ENCODE measurements at places on chromosomes 6 and 20.

DNA sequence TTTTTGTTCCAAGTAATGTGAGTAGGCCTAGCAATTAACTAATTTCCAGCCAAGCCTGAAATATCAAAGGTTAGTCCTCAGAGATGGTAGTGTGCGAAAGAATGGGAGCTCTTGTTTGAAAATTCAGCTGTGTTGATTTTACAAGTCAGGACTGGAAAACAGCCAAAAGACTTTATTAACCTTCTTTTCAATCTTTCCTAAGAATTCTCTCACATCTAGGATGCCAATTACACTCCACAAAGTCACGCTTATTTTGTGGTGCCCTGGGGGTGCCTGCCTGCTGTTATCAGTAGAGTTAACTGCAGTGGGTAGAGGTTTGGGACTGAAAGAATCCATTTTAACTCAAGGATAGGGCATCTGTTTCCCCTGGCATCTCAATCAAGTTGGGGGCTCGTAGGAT lies 30.7 kb upstream of the MAP3K4 start:
- DNase-seq: no peak

- DNase-seq: no peak
Measured at GRCh38 chr6:117418320-117418719, 7.4 kb downstream of the ROS1 start.

DNA sequence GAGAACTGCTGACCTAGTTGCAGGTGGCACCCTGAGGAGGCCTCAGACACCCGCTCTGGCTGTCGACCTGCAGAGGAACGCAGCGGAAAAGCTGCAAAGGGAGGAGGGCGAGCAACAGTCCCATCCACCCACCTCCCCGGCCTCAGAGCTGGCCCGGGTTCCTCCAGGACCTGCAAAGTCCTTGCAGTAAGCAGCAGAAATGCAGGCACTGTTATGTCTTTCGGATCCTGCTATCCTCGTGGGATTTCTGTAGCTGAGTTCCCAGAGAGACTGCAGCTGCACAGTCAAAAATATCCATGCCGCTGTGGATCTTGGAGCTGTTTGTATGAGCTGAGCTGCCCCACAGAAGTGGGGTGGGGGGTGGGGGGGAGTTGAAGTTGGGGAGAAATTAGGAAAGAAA lies 251.3 kb downstream of the ANKRD60 start:
- DNase-seq: no peak

- DNase-seq: no peak
Measured at GRCh38 chr6:109523478-109523877, 40.5 kb upstream of the ZBTB24 start.

GRCh38 chr20:62344782-62345181 lies 22.3 kb downstream of the LAMA5 start:
- DNase-seq: no peak

- DNase-seq: no peak
Measured at GRCh38 chr20:48910347-48910781, 11.1 kb upstream of the ARFGEF2 start.

GRCh38 chr20:33172781-33173180 lies 4.8 kb downstream of the BPIFA2 start:
- no peak for DNase-seq

DNA sequence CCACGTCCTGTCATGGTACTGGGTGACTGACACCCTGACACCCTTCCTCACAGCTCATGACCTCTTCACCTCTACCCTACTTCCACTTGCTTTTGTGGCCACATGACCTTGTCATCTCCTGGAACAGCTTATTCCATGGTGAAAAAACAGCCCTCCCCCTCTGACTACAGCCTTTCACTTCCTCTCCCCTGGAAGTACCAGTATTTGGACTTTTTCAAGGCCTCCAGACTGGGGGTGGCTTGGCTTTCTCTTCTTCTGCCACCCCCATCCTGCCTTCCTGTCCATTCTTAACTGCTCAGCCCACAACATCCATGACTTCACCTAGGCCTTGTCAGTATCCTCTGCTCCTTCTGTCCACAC lies 168.4 kb downstream of the CARMIL1 start:
- no peak for DNase-seq

GRCh38 chr6:35737413-35738211 lies 780 bp downstream of the ARMC12 start:
- DNase-seq: no peak

- no peak for DNase-seq
Measured at GRCh38 chr6:98797217-98797994, 37.0 kb upstream of the POU3F2 start.

GRCh38 chr6:41122918-41123317 lies 31.2 kb downstream of the TREML1 start:
- no peak for DNase-seq

- DNase-seq: no peak
Measured at GRCh38 chr6:89350281-89350966, 2.1 kb downstream of the UBE2J1 start.

DNA sequence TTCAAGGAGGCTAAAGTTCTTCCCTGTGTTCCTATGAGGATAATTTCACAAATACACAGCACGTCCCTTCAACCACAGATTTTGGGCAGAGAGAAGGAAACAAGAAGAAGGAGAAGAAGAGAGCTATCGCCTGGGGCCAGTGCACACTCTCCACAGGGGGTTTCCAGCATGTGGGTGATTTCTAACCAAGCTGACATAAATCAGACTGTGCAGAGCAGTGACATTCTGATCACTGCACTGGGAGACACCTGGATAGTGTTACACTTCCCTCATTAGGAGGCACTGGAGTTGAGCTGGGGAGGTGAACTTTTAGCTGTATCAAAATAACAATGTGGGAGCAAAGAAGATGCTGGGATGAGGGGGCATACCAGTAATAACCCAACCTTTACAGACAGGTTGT lies 71.8 kb upstream of the CENPW start:
- DNase-seq: no peak

GRCh38 chr6:146881228-146882181 lies 282.7 kb downstream of the ADGB start:
- no peak for DNase-seq

DNA sequence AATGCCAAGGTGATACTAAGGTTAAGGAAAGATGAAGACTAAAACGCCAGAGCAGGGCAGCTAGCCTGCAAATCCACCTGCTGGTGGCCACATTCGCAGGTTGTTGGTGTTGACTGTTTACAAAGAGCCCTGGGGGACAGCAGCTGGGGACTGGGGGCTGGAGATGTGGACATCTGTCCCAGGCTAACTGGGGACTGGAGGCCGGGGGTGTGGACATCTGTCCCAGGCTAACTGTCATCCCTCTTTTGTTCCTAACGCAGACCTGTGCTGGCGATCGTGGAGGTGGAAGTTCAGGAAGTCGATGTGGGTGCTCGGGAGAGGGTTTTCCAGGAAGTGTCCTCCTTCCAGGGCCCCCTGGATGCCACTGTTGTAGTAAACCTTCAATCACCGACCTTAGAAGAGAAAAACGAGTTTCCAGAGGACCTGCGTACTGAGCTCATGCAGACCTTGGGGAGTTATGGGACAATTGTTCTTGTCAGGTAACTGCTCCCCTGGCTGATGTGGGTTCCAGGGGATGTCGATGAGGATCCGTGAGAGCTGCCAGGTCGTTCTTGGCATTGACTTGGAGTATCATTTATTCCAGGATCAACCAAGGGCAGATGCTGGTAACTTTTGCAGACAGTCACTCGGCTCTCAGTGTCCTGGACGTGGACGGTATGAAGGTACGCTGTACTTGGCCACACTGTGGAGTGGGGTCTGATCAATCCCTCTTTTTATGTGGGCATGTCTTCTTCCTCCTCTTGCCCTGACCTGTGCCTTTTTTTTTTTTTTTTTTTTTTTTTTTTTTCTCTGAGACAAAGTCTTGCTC lies 87.0 kb downstream of the SERAC1 start:
- no peak for DNase-seq

DNA sequence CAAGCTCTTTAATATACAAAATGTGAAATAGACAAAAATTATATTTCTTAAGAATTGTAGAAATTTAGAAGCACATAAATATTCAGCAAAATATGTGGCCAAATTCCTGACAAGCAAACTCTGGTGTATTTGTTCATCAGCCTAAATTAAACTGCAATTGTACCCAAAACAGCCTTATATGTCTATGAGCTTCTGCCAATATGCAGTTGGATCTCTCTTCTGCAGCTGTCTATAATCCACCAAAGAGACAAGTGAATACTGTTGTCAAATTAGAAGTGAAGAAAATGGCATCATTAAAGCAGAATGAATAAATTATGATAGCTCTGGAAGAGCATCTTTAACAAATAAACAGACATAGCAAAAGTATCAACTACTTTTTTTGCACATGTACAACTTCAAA lies 755.7 kb downstream of the GRIK2 start:
- no peak for DNase-seq

DNA sequence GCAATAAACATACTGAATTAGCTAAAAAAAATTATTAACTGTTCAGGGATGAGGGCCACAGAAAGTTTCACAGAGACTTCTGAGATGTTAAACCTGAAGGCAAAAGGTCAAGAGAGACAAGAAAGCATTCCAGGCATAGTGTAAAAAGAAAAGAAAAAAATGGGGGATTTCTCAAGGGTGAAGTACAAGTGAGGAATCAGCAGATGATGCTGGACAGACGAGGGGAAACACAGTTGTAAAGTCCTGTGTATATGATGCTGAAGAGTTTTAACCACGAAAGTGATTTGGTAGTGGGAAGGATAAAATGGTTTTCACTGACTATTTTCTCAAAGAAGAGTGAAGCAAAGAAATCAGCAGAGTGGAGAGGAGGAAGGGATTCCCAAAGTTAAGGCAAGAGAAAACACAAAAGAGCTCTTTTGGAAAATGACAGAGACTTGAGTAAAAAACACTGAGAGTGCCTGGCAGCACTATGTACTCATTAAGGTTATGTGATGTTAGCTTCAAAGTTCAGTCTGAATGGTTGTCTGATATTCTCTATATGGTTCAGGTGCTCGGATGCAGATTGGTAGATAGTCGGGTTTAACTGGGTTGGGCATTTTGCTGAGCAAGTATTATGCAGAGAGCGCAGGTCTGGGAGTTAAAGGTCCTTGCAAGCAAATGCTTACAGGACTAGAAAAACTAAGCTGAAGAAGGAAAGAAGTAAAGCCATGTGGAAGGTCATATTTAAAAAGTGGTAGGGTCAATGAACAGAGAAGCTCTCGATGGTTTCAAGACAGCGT lies 16.4 kb downstream of the RAB23 start:
- no peak for DNase-seq

Measured in CD4-positive, alpha-beta T cell treated with Interleukin-17A for 4 hours (primary cell).